ENCODE measurements at places on chromosomes 2 and 18.

DNA sequence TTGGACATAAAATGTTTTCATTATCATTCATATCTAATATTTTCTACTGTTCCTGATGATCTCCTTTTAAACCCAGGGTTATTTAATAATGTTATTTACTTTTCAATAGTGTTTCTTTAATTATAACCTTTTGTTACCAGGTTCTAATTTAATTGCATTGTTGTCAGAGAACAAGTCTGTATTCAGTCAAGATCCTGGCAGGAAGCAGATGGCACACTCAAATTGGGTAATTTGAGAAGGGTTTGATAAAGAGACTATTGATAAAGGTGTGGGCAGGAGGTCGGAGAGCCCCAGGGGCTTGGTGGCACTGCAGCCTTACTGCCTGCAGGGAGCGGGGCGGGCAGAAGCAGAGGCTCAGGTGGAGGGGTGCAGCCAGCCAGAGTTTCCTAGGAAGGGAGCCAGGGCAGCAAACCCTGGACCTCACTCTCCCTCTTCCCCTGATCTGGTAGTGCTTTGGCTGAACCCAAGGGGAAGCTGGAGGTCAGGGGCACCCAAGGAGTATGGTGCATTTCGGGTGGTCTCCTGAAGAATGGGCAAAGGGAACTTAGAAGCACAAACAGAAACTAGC is 2.3 kb upstream of the KIF1A start:
- DNase-seq, result no peak

GRCh38 chr18:55778788-55779690 is 191.0 kb upstream of the TCF4 start:
- DNase-seq, result no peak

DNA sequence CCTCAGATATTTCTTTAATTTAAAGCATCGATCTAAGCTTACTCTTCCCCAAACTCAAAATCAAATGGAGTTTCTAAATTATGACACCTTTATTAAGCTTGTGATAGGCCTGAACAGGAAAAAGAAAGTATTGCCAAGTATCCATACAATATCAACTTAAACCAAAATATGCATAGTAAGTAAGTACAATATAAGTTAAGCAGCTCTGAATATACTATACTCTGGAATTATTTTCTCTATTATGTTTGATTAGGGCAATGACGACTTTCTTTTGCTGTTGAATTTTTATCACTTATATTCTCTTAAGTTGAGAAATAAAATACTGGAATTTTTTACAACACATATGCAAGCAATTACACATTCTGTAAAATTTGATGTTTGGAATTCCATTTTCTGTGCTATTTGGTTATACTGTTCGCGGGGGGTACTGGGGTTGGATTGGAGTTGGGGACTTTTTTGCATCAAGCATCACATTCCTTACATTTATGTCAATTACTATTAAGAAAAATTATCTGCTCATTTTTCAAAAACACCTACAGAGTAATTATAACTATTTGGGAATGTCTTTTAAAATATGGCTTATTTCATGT is 2.2 kb downstream of the COL5A2 start:
- DNase-seq, result no peak

DNA sequence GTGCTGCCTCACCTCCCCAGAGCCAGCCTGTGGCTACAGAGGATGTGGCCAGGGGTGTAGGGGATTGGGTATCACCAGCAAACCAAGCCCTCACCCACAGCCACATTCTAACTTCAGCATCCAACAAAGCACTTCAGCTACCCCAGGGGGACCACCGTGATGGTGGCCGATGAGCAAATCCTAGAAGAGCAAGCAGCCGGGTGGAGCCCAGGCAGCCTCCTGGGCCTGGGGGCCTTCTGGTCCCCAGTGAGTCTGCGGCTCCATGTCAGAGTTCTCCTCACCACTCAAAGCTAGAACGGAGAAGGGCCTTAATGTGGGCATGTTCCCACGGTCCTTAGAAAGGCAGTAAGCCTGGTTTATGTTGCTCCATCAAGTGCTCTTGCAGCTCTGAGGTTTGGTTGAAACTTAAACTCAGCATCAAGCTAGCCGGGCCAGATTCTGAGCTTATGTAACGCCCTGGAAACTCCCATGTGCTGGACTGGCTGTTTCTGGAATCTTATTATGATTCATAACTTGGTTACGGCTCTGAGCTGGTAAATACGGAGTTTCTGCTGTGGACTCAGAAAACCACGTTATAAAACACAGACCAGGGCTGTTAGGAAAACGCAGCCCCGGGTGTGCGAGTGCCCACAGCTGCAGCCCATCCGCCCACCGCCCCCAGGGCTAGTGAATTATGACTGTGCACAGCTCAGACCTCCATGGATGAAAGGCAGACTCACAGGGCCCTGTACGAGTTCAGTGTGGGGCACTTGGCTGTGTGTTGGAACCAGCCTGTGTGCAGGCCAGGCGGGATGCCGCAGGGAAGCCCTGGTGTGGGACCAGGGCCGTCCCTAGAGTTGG is 99.8 kb downstream of the SEPTIN10 start:
- no peak for DNase-seq

DNA sequence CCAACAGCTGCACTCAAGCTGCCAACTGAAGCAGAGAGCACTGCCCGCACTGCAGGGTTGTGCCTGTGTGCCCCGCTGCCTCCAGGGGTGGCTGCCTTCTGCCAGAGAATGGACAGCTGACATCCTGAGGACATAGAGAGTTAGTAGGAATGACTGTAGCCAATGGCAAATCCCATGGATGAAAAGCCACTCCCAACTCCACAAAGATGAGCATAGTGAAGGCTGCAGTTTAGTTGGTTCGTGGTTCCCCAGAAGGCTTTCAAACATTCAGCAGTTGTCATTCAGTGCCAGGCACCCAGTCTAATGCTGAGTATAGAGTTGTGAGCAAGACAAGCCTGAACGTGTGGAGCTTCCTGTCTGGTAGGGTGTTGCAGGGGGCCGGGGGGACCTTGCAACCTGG is 30.3 kb downstream of the GYPC start:
- DNase-seq, result no peak

- DNase-seq, result no peak
These were observed 1.4 kb upstream of the UCN start for GRCh38 chr2:27309651-27310050.

DNA sequence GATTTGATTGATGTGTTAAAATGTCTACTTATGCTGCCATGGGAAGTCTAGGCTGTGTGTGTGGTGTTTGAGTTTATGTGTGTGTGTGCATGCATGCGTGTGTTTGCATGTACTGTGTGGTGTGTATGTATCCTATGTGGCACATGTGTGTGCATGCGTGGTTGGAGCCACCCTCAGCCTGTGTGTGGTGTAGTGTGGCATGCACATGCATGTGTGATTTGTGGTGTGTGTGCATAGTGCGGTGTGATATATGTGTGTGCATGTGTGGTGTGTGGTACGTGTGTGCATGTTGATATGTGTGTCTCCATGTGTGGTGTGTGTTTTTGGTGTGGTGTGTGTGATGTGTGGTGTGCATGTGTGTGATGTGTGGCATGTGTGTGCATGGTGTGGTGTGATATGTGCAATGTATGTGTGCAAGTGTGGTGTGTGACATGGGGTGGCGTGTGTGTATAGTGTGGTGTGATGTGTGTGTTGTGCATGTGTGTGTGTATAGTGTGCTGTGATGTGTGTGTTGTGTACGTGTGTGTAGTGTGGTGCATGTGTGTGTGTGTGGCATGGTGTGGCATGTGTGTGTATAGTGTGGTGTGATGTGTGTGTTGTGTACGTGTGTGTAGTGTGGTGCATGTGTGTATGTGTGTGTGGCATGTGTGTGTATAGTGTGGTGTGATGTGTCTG is 66.6 kb upstream of the HDAC4 start:
- DNase-seq, result no peak

GRCh38 chr2:237118025-237118424 is 32.3 kb downstream of the COPS8 start:
- no peak for DNase-seq

GRCh38 chr18:8799596-8800441 is 94.5 kb downstream of the MTCL1 start:
- DNase-seq, result no peak

GRCh38 chr2:62264186-62264585 is 68.3 kb downstream of the B3GNT2 start:
- DNase-seq, result no peak

DNA sequence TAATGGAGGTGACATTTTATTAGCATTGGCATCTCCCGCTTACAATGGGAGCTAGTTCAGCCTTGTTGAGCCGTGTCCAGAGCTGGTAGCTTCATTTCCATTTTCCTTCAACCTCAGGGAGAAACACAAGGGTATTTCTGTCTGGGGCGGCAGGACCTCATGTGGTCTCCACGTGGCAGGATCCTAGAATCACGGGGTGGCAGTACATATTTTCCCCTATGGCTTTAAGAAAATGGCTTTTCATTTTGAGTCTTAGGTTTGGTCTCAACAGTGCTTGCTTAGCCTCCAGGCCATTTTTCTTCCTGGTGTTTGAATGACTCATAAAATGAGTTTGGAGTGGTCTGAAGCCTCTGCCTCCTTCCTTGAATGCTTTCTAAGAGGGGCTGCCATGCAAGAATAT is 20.3 kb downstream of the CABLES1 start:
- DNase-seq, result no peak

DNA sequence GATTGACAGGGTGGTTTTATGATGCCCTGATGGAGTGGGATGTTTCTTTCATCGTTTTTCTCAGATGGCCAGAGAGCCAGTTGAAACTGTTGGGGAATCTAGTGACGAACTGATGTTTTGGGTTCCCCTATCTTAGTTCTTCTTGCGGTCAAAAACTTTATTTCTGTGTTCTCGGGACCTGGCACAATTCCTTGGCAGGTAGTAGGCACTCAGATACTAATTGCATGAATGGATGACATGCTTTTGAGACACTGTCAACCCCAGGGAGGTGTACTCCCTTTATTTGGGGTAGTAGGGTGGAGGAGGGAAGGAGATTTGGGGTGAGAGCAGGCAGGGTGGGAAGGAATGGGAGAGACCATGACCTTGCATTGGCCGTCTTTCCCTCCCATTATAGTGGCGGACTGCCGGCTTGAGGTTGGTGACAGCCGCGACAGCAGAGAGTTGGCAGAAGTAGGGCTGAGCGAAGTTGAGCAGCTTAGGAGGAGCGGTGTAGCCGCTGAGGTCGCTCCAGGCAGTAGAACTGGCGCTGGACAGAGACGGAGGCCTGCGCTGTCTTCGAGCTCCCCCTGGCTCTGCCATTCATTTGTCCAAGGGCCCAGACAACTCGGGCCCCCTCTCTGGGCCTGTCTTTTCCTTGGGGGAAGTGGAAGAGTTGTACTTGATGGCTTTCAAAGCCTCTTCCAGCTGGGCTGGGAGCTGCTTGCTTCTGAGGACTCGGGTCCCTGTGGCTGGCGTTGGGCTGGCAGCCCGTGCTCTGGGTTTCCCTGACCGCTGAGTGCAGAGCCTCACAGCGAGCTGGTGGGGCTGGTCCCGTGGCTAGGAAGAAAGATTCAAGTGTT is 2.6 kb downstream of the TET3 start:
- DNase-seq, result no peak

GRCh38 chr2:44839370-44839769 is 102.1 kb upstream of the SIX3 start:
- no peak for DNase-seq

DNA sequence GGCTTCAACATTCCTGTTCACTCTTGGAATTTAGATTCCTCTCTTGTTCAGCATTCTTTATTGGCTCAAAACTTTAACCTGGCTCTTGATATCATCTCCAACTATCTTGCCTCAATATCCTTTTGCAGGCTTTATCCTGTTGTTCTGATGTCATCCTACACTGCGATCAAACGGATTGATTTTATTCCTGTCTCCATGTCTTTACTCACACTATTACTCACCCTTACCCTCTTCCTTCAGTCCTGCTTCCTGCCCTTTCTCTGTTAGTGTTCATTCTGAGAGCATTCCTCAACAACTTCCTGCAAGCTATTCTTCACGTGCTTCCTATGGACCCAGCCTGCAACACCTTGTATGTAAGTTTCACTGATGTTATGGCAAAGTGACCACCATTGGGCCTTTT is 264.7 kb downstream of the RNF152 start:
- no peak for DNase-seq

All from CD4-positive, alpha-beta T cell treated with Interleukin-15 for 4 hours (primary cell).